ENCODE measurements at places on chromosomes 7 and 10.
A peak's percentile ranks its signal among the peaks of the same experiment; 100 is the strongest.

DNA sequence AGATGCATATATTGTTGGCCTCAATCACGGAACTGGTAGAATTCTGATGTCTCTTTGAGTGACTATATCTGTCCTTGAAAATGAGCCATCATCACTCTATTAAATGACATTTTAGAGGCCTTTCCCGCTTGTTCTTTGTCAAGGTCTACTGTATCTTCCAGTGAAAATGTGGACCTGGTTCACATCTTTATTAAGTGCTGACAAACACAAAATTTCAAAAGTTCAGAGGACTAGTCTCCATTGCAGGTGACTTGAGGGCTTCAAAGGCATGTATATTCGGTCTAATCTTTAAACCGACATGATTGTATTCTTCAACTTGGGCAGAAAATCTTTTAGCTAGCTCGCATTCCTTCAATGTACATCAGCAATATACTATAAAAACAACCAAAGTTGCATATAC lies 36.6 kb upstream of the VWDE start:
- DNase-seq: no peak

DNA sequence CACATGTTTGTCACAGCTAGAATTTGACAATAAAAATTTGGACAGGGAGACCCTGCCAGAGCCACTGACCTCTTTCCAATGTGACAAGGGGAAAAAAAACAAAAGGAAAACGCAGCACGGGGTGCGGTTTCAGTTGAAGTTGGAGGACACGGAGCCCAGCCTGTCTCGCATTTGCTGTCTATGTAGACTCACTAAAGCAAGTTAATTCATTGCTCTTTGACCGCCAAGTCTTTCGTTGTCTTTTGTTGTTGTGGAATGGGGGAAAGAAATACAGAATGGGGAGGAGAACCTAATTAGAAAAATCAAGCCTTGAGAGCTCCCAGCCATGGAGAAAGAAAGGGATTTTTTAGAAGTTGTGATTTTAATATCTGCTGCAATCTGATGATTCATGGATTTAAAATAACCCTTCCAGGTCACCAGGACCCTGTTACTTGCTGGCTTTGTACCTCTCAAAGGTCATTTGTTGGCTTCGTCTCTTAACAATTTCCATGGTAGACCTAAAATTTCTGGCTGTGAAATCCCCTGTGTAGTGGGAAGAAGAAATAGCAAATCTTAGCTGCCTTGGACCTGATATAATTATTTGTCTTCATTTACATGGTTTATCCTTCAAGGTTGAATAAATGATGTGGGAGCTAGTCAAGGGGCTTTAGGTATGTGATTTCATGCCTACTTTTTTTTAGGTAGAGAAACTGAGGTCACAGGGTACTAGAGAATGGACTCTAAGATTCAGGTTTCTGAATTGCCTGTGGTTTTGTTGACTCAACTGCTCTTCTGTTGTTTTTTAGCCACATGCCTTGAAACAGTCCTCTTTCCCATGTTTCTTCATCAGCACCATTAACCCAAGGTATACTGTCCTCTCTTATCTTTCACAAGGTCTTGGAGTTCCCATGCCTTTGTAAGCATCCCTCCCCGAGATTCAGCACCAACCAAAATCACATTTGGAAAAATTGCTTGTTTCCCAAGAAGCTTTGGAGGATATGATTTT lies 78.7 kb downstream of the TCF7L2 start:
- DNase-seq: peak; percentile 64

DNA sequence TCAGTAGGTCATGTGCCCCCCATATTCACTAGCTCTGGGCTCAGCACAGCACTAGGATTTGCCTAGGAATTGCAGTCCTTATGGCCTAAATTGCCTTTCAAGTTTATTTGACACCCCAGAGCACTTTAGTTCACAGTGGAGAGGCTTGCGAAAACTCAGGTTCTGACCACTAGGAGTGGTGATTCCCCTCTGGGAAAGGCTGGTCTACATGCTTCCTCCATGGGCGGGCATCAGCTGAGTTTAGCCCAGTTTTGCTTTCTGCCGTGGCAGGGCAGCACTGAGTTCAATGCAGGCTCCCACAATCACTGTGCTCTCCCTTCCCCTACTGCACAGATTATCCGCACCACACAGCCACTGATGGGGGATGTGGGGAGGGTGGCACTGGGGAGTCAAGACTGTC lies 94.4 kb downstream of the ADCYAP1R1 start:
- no peak for DNase-seq

DNA sequence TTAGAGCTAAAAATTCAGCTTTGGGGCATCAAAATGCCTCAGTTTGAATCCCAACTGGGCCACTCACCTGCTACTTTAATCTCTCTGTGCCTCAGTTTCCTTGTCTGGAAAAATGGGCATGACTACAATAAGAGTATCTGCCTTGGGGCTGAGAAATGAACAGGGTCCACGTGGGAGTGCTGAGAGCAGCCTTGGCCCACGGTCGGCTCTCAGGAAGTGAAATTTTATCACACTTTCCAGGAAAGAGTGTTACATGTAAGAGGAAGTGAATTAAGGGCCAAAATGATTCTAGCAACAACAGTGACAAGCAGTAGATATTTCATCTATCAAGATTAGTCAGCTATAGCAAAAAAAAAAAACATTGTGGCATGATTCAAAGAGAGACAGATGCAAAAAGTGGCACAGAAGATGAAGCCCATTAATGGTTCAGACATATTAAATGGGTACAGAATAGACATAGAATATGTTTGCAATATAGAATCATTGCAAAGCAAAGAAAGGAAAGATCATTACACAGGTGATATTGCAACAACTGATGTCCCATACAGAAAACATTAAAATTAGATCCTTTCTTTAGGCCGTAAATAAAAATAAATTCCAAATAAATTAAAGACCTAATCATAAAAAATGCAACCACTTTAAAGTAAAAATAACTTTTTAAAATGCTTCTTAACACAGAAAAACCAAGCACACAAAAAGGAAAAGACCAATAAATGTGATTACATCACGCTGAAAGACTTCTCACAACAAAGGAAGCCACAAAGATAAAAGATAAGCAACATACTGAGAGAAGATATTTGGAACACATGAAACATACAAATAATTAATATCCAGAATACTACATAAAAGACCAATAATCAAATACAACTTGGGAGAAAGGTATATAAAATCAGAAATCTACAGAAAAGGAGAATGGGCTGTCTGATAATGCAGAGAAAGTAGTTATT lies 4.3 kb downstream of the TMEM273 start:
- peak; percentile 93 for DNase-seq

- DNase-seq: no peak
Measured at GRCh38 chr7:32191305-32191704, 121.1 kb upstream of the PDE1C start.

DNA sequence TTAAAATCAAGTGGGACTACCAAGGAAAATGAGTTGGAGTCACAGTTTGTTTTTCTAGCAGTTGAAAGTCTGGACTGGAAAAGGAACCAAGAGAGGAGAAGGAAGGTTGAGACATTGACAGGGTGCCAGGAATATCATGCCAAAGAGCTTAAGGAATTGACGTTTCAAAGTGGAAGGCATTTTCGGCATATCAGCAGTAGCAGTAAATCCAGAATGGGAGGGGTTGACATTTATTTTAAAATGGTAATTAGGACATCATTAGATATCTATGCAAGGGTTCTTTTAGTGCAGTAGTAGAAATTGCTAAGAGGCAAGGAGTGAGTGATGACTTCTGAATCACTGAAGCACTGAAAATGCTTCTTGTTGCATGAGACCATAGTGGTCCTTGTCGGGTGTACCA lies 335.9 kb upstream of the PLXDC2 start:
- DNase-seq: no peak

DNA sequence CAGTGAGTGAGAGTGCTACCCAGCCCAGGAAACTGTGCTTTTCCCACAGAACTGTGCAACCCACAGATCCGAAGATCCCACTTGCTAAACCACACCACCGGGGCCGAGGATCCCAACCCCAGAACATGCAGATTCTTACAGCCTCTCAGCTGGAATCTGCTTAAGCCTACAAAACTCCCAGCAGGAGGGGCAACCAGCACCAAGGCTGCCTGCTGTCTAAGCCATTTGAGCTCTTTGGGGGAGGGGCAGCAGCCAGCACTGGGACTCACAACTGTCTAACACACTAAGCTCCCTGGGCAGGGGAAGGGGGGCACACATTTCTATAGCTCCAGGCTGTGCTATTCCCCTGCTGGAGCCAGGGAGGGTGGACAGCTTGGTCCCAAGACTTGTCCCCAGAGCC lies 529.9 kb downstream of the XPNPEP1 start:
- no peak for DNase-seq

- no peak for DNase-seq
Measured at GRCh38 chr10:85532773-85533172, 833.8 kb downstream of the GRID1 start.

All from inflammatory macrophage treated with lipopolysaccharide for 4 hours (primary cell).